Spleen (tissue), 13 donors: ENCODE measurements at places on chromosomes 13 and 19.

DNA sequence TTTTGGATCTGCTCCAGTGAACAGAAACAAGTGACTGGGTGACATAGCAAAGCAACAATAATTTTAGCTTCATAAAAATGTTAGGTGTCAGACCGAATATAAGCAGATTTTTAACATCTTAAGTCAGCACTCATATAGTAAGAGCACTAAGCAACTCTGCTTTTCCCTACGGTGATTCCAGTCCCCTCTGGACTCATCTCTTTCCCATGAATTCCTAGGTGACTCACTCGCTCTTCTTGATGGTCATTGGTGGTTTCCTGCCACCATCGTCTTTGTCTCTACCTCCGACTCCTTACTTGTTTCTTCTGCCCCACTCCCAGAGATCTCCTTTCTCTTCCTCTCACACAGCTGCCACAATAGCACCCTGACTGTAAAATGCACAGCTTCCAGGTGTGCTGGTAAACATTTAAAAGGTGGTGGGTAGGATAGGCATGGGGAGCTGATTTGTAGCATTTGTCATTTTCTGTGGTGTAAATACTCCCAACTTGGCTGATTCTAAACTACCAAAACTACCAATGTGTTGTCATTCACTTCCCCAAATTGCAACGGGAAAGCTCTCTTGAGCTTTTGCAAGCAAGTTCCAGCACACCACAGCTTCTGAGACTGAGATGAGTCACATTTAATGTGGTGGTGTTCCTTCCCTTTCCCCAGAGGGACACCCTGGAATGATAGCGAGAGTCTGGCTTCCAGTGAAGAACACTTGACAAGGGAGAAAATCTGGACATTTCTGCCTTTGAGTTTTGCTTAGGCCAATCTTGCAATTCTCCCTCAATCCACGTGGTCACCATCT, 42.8 kb upstream of the CLDN10 start:
- no peak for DNase-seq

GRCh38 chr13:88071371-88071770, 400.2 kb downstream of the SLITRK5 start:
- no peak for DNase-seq

DNA sequence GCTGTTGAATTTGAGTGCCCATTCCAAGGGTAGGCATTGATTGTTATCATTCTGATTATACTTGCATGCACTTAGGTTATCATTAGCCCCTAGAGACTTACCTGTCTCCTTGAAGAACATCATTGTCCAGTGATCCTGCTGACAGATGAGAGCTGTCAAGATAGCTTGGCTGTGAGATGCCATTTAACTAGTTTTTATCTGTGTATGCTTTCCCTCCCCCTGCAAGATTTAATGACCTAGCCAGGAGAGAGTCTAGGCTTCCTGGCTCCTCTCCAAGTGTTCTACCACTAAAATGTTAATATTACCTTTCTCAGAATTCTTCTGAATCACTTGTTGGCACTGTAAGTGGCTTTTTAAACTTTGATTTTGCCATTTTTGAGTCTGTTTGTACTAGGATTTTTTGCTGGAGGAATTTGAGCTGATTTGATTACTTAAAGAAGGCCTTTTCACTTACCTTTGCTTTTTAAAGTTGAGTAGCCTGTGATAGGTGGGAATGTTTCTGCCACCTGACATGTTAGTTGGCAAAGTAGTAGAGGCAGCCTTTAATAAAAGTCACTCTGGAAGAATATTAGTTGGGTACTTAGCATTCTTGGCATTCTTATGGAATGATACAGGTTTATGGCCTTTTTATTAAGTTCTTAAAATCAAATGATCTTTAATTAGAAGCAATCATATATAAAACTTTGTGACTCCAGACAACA, 41.1 kb downstream of the ARHGAP35 start:
- no peak for DNase-seq

GRCh38 chr13:30529085-30529834, 63.5 kb upstream of the HMGB1 start:
- no peak for DNase-seq

GRCh38 chr13:71789693-71790329, 77.2 kb downstream of the DACH1 start:
- DNase-seq: no peak

GRCh38 chr19:29873024-29873800, 61.4 kb downstream of the CCNE1 start:
- peak; percentile 92 for DNase-seq

GRCh38 chr19:43765109-43765876, 10.5 kb upstream of the SMG9 start:
- DNase-seq: peak; percentile 83

DNA sequence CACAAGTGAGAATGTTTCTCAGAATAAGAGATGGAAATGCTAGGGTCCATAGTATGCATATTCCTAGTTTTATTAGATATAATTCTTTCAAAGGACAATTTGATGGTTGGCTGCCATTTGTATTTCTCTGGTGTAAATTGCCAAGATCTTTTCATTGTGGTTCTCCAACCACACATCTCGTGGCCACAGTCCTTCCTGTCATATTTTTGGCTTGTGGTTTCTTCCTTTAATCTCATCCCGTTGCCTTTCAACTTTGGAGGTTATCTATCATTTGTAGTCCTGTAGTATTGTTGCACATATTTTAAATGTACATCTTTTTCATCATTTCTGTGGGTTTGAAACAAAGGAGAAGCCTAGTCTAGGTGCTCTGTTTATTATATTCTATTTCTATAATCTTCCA, 61.2 kb downstream of the WASF3 start:
- no peak for DNase-seq

GRCh38 chr13:96500953-96501352, 411.0 kb downstream of the HS6ST3 start:
- DNase-seq: no peak

GRCh38 chr13:51719394-51719793, 84.6 kb downstream of the DHRS12 start:
- DNase-seq: no peak

DNA sequence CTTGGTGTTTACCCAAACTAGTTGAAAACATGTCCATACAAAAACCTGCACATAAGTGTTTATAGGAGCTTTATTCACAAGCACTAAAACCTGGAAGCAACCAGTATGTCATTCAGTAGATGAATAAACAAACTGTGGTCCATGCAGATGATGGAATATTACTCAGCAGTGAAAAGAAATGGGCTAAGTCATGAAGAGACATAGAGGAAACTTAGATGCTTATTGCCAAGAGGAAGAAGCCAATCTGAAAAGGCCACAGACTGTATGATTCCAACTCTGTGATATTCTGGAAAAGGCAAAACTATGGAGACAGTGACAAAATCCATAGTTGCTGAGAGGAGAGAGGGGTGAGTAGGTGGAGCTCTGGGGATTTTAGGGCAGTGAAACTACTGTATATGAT, 38.8 kb upstream of the MCF2L start:
- DNase-seq: no peak

DNA sequence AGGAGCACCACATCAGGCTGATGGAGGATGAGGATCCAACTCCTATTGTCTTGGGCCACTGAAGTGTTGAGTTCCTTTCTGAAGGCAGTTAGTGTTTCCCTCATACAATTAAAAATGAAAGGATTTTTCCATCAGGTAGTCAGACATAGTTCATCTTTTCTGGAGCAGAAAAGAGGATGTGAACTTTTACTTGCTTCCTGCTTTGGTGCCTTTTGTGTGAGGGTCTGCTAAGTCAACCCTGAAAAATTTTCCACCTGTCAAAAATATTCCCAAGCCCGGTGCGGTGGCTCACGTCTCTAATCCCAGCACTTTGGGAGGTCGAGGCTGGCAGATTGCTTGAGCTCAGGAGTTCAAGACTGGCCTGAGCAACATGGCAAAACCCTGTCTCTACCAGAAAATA, 43.9 kb downstream of the RGCC start:
- DNase-seq: no peak

DNA sequence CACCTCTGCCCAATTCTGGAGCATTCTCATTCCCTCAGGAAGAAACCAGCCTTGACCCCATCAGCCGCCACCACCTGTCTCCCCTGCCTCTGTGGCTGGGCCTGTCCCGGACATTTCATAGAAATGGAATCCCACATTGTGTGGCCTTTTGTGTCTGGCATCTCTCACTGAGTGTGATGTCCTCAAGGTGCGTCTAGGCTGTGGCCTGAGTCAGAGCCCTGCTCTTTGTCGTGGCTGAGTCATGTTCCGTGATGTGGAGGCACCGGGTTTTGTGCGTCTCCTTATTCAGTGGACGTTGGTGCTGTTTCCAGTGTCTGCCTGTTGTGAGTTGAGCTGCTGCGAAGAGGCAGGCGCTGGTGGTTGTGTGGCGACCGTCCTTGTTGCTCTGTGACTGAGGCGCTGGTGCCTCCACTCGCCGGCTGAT, 3.5 kb downstream of the FZR1 start:
- DNase-seq: no peak

DNA sequence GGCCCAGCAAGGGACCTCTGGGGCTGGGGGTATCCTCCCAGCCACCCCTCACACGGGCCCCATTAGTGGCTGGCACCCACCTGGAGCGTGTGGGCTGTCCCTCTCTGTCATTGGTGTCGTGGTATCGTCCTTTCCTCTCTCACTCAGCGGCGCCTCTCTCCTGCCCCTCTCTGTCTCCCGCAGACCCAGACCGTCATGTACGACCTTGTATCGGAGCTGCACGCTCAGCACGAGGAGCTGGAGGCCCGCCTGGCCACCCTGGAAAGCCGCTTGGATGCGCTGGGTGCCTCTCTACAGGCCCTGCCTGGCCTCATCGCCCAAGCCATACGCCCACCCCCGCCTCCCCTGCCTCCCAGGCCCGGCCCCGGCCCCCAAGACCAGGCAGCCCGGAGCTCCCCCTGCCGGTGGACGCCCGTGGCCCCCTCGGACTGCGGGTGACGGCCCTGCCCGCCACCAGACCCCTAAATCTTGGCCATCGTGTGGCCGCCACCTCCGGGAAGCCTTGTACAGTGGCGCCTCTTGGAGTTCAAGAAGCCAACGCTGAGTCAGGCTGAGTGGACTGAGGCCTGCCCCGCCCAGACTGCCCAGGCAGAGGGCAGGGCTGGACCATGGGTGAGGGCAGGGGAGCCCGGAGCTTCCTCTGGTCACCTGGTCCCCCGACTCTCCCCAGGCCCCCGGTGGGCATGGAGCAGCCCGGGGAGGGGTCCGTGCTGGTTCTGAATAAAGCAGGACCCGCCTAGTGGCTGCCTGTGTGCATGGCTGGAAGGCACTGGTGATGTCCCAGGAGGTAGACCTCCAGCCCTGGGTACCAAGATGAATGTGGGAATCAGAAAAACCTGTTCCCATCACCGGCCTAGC, 9.8 kb upstream of the ARRDC2 start:
- DNase-seq: peak; percentile 82

DNA sequence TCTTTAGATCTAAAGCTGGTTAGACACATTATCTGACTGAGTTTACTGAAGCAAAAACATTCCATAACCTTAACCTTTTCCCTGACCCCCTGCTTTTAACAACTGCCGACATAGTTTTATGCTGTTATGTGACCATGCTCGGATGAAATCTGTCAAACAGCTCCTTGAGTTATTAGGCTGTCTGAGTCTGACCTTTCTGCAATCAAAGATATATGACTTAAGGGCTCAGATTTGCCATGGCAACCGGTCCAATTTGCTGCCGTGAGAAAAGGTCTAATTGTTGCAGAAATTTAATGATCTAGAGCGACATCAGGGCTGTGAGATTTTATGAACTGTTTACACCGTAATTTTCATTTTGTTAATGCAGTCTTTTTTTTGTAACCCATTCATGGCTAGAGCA, 61.8 kb downstream of the URI1 start:
- DNase-seq: no peak

DNA sequence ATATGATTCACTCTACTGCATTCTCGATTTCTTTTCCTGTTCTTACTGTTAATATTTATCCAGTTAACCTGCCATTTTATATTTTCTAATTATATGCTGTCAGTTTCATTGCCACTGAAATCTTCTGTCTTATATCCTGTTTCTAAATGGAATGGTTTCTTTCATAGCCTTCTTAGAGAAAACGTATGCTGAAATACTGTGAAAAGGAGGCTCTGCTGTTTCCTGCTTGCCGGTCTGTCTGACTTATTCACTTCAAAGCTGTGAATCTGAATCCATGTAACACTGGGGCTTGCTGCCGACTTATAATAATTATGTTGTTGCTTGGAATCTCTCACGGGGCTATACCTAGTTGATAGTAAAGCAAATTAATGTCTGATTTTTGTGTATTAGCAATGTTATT, 80.0 kb downstream of the GPR12 start:
- no peak for DNase-seq

DNA sequence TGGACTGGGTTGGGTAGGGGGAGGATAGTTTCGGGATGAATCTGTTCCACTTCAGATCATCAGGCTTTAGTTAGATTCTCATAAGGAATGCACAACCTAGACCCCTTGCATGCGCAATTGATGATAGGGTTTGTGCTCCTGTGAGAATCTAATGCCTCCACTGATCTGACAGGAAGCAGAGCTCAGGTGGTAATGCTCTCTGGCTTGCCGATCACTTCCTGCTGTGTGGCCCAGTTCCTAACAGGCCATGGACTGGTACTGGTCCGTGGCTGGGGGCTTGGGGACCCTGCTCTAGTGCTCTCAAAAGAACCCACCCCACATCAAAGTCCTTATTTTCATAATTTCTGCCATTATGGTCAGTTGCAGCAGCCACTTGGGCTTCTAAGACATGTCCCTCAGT, 30.1 kb downstream of the DNAJC3 start:
- no peak for DNase-seq

GRCh38 chr19:48461651-48461981, 6.2 kb downstream of the KCNJ14 start:
- no peak for DNase-seq

DNA sequence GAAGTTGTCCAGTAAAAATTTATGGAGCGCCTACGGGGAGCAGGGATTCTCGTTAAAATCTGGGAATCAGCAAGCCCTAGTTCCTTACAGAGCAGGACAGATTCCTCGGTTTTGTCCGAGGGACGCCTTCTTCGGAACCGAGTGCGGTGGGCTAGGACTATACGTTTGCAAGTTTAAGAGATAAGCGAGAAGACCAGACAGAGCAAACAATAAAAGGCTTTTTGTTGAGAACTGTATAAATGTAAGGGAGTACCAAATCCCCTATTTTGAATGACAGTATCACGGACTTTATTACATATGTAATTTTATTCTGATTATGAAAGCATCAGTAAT, 971 bp upstream of the ANKRD10 start:
- DNase-seq: no peak

- DNase-seq: no peak
These were observed 2.8 kb upstream of the LMO7 start for GRCh38 chr13:75633285-75633684.

GRCh38 chr19:48533770-48534169, 18.2 kb upstream of the SULT2B1 start:
- no peak for DNase-seq

GRCh38 chr13:91203430-91203829, 144.1 kb upstream of the MIR17HG start:
- DNase-seq: no peak
